ENCODE measurements at places on chromosomes 5 and 9.

GRCh38 chr9:278651-279050, 64.0 kb downstream of the DOCK8 start:
- DNase-seq: peak; percentile 60

DNA sequence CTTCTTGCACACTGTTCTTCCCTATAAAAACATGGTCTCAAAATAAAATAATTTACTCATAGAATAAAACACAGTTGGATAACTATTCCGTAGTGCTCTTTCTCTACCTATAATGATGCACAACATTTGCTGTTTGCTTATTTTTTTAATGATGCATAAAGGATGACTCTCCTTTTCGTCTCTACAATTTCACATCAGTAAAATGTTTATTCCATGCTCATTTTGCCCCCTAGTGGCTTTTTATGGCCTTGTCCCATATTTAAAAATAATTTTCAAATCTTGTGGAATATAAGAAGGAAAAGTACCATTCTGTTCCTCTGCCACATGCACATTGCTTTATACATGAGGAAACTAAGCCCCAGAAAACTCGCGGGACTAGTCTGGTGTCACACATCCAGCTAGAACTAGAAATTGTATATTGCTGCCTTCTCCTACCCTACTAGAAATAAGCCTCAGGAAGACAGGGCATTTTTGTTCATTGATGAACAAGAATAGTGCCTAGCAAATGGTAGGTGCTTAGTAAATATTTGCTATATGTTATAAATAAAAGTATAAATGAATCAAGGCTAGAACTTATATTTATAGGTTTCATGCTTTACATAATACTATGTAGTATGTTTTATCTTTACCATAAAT, 12.7 kb downstream of the KCTD16 start:
- DNase-seq: no peak

GRCh38 chr5:157543825-157544622, 31.6 kb downstream of the ADAM19 start:
- no peak for DNase-seq

GRCh38 chr5:94776167-94776566, 157.7 kb downstream of the SLF1 start:
- DNase-seq: no peak

DNA sequence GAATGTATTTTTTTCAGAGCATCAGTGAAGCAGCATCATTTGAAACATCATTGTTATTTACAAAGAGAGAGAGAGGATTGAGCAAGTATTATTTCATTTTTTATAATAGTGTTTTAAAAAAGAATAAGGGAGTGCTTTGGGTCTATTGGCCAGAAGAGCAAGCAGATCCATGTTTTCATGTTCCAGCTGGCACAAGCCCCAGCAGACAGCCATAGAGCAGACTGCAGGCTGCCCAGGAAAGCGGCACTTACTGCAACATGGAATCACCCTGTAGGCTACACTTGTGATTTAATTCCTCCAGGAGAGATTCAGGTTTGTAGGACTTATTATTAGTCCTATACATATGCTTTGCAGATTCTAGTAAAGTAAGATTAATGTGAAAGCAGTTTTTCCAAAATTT, 407.0 kb upstream of the GRAMD2B start:
- no peak for DNase-seq

GRCh38 chr5:88746438-88746882, 136.5 kb downstream of the MEF2C start:
- DNase-seq: no peak

DNA sequence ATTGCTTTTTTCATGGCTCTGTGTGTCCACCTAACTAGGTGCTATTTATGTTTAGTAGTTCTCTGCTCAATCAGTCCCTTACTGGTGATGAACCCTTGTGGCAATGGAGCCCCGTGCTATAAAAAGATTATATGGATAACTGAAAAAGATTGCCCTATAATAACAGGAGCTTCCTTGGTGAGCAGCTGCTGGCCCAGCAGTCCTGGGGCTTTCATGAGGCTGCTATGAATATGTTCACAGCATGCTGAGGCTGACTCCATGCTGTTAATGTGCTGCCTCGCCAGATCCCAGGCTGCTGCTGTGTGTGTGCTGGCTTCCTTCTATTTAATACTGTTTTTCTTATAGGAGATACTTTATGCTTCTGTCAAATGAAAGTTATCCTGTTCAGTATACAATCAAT, 357.5 kb downstream of the TAF11L14 start:
- no peak for DNase-seq

DNA sequence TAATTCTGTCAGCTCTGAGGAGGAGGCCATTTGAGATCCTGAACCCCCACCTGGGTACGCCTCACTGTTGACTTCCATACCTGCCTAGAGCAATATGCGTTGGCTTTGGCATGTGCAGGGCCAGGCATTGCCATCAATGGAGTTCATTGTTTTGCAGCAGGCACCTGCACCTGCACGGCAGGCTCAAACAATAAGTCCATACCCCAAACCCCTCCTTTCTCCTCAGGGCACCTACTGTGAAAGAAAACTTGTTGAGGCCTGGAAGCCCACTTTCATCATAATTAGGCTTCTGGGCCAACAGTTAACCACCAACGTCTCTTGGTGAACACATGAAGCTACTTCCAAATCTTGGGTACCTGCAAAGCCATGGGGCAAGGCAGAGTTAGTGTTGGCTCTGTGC, 238.7 kb downstream of the NFIB start:
- DNase-seq: no peak

DNA sequence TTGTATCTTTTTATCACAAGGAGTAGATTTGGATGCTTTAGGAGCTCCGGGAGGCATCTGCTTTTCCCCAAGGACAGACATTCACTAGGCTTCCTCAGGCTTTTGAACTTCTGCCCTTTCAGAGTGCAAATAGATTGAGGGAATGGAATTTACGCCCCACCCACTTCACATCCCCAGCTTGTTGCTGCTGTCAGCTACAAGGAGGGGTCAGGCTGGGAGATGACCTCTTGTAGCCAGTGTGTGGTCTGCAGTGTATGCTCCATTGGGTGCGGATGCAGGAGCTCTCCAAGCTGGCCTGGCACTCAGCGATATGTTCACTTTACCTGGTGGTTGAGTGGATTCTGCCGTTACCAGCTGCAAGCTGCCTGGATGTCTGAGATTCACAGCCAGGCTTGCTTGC, 6.4 kb downstream of the TNFSF15 start:
- no peak for DNase-seq

DNA sequence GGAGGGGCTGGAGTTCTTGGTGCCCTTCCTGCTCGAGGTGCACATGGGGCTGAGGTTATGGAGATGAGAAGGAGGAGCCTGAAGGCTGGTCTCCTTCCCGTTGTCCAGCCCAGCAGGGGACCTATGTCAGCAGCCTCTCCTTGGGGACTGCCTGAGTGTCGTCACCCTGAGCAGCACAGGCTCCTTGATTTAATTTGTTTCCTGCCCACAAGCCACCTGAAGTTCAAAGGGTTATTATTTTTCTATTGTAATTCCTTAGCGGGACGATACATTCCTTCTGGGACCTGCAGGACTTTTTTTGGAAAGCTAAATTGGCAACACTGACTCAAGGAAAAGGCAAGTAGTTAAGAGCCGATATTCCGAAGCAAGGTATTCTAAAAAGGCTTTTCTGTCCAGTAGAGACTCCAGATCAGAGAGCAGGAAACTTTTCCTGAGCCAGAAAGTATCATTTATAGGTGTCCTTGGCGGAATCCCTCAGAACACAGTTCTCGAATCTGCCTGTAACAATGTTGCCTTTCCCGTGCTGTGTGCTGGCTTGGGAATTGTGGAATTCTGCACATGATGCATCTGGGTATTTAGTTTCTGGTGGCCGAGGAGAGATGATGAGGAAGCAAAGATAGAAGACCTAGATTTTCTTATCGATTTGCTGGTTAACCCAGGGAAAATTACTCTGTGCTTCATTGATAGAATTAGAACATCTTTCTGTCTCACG, 55.4 kb downstream of the ARHGAP26 start:
- DNase-seq: no peak

DNA sequence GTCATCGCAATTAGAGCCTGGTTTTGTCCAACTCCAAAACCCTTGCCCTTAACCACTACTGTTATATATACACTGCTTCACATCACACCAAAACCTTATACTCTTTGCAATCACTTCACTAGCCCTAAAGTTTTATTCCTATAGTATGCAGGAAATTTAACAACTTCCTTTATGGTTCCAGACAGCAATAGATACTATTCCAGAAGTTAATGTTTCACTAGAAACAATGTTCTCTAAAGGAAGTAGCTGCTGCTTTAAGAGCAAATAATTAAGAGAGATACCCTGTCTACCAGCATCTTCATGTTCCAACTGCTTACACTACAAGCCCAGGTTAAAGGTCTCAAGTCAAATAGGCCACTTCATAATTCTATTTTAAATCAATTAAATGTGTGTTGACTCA, 22.0 kb downstream of the FREM1 start:
- no peak for DNase-seq

DNA sequence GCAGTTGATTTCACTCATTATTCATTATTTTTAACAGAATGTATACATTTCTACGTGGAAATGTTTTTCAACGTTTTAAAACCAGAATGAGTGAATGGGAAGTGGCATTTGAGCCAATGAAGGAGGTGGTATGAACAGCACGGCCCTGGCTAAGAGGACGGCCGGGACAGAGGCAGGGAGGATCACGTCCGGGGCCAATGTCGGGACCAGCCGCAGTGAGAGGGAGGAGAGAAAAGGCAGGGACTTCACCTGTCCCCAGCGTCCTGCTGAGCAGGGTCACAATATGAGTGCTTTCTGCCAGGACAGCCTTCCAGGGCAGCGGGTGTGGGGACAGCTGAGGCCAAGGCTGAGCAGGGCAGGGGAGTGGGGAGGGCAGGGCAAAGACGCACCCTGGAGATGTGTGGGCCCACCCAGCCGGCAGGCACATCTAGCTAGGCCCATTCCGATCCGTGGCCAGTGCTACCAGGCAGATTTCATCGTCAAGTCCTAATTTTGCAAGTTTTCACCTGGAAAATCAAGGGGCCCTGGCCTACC, 148.0 kb upstream of the PHYKPL start:
- no peak for DNase-seq

GRCh38 chr5:94693043-94693822, 74.8 kb downstream of the SLF1 start:
- DNase-seq: no peak

DNA sequence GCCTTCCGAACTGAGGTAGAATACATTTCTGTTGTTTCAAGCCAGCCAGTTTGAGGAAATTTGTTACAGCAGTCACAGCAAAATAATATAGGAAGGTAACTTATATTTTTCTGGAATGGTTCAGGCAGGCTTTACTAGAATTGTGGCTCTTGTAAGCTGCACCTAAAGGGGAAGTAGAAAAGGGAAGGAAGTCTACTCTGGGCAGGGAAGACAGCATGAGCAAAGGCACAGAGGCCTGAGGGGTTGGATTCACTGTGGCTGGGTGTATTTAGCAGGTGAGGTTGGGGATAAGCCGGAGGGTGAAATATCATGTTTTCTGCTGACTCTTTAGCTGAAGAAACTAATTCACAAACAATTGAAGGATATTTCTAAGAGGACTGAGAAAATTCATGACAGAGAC, 183.5 kb downstream of the GAS1 start:
- no peak for DNase-seq

DNA sequence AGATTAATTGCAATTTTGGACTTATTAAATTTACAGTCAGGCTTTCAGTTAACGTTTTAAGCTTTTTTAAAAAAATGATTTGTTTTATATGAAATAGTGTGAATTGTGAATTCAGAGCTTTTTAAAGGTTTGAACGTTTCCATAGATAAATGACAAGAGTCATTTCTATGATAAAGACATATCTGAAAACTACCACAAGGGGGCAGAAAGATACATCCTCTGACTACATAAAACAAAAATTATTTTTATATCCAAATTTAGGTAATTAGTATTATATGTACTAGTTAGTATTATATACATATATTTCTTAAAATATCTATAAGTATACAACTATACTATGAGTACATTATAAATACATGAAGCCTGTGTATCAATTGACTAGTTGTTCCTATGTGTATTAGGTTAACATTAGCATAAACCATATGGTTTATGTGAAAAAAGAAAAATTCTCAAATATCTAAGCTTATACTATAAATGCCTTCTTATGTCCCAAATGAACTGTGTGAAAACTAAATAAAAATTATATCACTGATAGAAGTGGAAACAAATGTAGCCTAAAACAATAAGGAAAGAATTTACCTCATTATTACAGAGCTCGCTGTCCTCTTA, 155.2 kb downstream of the MEF2C start:
- no peak for DNase-seq

GRCh38 chr9:29211003-29211579, 1637.8 kb upstream of the C9orf72 start:
- DNase-seq: no peak

GRCh38 chr5:28388428-28388827, 1350.0 kb upstream of the CDH9 start:
- DNase-seq: no peak

All from CD4-positive, alpha-beta T cell treated with Interleukin-15 for 1 hour (primary cell).